ENCODE measurements at places on chromosomes 16 and 17.

GRCh38 chr17:68505951-68506350, 6.3 kb upstream of the PRKAR1A start:
- no peak for DNase-seq

DNA sequence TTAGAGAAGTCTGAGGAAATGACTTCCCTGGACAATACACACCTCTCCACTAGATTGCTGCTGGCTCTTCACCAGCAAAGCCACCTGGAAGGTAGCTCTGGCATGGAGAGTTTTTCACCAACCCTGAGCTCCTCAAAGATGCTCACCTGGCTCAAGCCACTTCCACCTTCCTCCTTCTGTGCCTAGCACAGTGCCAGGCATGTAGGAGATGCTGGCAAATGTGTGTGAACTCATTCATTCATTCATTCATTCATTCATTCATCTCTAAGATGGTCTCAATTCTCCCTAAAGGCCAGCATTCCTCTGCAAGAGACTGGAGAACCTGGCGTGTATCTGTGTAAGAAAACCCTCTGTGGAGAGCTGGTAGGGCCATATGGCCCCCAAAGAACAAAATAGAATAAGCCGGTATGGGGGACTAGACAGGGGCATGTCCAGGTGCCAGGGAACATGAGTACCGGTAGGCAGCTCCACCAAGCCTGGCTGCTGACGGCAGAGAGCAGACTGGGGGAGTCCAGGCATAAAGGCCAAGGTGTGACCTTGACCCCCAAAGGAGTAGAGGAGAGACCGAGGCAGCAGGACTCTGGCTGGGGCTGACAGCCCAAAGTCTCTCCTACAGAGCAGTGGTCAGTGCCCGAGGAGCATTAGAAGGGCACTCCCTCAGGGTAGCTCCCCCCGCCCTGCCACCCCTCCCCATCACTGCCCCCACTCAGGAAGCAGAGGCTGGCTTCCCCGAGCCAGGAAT, 132.2 kb upstream of the TNRC6C start:
- no peak for DNase-seq

DNA sequence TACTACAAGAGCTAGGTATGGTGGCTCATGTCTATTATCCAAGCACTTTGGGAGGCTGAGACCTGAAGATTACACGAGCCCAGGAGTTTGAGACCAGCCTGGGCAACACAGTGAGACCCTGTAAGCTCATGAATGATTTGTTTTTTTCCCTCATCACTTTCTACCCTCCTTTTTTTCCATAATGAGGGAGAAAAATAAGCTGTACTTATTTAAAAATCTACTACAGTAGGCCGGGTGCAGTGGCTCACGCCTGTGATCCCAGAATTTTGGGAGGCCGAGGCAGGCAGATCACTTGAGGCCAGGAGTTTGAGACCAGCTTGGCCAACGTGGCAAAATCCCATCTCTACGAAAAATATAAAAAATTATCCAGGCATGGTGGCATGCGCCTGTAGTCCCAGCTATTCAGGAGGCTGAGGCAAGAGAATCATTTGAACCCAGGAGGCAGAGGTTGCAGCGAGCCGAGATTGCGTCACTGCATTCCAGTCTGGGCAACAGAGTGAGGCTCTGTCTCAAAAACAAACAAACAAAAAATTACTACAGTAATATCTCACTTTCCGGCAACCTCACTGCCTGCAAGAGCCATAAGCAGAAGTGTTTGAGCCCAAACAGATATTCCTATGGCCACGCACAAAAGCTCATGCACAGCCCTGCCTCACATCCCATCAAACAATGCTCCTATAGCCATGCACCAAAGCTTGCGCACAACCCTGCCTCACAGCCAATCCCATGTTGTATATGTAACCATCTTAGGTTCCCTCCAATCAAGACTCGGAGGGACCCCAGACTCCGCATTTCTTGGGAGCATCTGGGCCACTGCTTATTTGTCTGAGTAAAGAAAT, 37.4 kb downstream of the TK2 start:
- DNase-seq, result no peak

DNA sequence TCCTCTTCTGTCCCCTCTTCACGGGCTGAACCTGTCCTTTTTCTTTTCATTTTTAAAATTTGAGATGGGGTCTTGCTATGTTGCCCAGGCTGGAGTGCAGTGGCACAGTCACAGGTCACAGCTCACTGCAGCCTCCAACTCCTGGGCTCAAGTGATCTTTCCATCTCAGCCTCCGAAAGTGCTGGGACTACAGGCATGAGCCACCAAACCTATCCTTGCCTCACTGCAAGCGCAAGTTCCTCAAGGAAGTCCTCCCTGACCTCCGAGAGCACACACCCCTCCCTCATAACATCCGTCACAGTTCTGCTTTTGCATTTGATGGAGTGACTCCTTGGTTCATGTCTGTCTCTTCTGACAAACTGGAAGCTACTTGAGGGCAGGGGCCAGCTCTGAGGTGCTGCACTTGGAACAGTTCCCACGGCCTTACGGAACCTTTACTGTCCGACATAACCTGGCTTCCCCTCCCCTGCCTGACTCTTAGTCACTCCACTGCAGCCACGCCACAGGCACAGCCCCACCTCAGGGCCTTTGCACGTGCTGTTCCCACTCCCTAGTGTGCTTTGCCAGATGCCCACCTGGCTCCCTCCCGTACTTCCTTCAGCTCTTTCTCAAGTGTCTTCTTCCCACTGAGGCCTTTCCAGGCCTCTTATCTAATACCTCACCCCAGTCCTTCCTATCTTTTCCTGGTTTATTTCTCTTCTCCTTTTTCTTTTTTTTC, 4.4 kb downstream of the TBX6 start:
- DNase-seq, result no peak

GRCh38 chr17:27898096-27898495, 4.9 kb upstream of the LYRM9 start:
- no peak for DNase-seq

DNA sequence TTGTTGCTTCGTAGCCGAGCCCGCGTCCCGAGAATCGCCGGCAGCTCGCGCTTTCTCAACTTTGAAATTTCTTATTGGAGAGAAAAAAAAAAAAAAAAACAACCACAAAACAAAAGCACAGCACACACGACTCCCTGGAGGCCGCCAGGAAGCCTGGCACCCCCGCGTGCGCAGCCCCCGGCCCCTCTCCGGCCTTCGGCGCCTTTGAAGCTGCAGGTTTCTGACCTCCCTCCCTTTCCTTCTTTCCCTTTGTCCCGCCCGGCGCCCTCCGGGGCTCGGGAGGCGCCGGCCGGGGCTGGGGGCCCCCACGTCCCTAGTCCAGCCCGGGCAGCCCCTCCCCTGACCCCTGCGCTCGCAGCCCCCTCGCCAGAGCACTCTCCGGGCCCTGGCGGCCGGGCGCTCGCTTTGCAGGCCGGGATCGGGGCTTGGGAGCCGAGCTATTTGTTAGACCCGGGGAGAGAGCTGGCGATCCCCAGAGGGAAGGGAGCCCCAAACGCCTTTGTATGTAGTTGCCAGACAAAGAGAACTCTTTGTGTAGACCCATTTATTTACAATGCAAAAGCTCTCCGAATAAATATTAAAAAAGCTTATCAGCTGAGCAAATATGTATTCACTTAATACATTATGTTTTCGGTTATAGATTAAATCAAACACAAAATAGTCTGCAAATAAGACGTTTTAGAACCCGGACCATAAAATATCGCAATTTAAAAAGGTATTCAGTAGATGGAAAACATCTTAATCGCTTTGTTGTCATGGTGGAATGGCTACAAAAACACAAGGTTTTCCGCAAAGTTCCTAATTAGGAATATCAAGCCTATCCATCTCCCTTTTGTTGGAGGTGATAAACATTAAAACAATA, 2.3 kb downstream of the BAHCC1 start:
- peak; percentile 72 for DNase-seq

DNA sequence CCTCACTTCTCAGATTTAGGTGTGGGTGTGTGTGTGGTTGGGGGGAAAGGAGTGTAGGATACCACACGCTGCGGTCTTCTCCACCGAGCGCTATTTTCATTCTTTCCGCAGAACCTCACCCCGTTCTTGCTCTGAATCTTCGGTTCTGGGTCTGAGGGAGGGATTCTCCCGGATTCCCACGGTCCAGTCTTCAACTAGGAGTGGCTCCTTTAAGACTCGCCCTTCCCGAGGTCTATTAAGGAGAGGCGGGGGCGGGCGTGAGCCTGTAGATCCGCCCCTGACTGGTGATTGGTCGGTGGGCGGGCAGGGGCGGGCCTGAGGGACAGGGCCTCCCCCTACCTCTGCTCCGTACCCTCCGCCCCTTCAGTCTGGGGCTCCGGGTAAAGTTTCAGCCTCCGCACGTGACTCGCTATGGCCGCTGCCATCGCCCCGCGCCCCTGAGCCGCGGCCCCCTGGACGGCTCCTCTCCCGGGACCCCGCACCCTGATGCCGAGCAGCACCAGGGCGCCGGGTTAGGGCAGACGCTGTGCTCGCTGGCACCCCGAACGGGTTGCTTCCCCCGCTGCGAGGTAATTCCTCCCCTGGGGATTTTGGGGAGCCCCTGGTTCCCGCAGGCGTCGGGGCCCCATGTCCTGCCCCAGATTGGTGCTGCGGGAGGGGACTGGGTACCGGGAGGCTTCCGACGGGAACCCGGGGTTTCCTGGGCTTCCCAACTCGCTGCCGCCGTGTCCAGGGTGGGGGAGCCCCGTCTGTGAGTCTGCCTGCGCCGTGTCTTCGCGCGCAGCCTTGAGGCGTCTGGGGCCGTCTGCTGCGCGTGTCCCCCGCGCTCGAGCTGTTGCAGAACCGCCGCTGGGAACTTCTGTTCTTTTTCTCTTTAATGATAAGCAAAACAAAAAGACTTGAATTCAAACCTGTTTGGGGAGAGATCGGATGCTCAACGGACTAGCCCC, 9.2 kb downstream of the RARA start:
- peak; percentile 96 for DNase-seq

- DNase-seq, result no peak
Measured at GRCh38 chr17:41428591-41429291, 4.4 kb upstream of the KRT37 start.

GRCh38 chr16:82470016-82470415, 156.8 kb upstream of the CDH13 start:
- no peak for DNase-seq

DNA sequence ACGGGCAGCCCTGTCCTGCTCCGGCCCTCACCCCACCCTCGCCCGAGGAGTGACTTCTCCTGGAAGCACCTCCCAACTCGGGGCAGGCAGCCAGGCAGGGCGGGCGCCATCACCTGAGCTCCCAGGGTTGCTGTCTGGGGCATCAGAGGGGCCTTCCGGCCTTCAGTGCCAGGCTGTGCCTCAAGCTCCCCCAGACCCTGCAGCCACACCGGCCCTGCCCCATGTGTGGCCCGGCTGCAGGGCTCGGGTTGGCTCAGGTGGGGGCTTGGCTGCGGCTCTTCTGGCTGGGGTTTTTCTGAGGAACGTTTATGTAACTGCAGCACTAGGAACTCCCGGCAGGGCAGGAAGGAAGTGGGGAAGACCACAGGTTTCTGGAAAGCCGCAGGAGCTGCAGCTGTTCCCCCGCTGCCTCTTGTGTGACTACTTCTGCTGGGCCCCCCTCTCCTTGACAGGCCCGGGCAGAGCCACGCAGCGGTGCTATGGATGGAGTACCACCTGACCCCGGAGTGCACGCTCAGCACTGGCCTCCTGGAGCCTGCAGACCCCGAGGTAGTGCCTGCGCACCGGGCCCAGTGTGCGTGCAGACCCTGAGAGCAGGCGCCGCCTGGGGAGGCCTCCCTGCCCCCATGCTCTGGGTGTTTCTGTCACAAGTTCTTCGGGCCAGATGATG, 45.6 kb downstream of the PRMT7 start:
- no peak for DNase-seq

DNA sequence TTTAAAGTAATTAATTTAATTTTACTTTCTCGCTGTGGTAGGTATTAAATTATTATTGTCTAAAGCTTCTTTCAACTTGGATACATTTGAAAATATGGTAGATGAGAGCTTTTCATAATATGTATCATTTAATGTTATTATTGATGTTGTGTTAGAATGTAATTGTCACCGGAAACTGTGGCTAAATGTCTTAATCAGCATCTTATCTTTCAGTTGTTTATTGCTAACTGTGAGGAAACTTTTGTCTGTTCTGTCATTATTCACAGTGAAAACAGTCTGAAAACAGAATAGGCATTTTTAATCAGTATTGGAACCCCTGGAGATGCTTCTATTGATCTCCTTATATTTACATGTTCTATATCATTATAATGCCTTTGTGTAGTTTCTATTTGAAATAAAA, 120.7 kb downstream of the STXBP4 start:
- DNase-seq, result no peak

GRCh38 chr16:50745940-50746339, 4.1 kb downstream of the CYLD start:
- DNase-seq, result no peak

- no peak for DNase-seq
Measured at GRCh38 chr16:67426950-67427349, 4.0 kb upstream of the HSD11B2 start.

GRCh38 chr17:29078183-29079045, 35.5 kb downstream of the PIPOX start:
- DNase-seq, result no peak

- DNase-seq, result no peak
Measured at GRCh38 chr16:49093939-49094338, 187.7 kb downstream of the CBLN1 start.

DNA sequence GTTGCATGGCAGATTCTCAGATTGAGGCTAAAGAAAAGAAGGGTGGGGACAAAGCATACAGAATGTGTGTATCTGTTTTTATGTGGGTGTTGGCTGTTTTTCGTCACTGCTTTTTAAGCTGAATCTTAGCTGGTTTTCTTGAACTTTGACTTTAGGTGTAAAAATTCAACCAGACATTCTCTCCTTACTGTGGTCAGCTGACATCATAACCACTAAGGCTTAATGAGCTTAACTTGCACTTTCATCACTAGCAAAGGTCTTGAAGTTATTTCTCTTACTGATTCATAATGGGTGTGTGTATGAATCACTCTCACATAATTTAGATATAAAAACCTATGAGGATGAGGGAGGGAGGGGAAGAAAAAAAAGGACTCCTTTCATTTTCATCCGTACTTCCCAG, 4.0 kb upstream of the CDC6 start:
- DNase-seq, result peak; percentile 97

DNA sequence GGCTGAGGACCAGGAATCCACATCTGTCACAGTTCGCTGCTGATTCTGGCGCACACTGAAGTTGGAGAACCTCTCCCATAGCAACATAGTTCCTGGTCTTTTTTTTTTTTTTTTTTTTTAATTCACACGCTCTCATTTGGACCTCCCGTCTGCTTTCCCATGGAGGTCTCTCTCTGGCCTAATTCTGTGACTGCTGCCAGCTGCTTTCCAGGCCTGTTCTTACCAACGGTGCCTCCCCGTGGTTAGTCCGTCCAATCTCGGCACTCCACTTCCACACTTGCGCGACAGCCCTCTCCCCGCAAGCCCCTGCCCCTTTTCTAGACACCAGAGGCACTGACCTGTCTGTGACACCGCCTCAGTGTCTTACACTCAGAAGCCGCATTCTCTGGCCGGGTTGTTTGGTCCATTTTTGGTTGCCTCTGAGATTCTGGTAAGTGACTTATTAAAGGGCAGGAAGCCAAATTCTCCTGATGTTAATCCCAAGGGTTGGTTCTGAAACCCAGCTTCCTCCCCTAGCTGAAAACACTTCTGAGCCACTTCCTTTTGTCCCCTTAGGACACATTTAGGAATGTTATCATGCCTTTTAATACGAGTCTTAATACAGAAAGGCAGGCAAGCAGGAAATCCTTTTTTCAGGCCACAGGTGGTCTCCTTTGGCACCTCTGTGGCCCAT, 1.1 kb upstream of the AKTIP start:
- peak; percentile 3 for DNase-seq

- DNase-seq, result no peak
Measured at GRCh38 chr17:8986295-8986694, 20.8 kb upstream of the PIK3R5 start.
